Activated CD4-positive, alpha-beta T cell treated with anti-CD3 and anti-CD28 coated beads, Interleukin-2, amount 50 U/mL, for 4 hours (primary cell): ENCODE measurements at places on chromosomes 1 and 21.

- DNase-seq: no peak
These were observed 152.0 kb downstream of the ETS2 start for GRCh38 chr21:38957575-38958322.

DNA sequence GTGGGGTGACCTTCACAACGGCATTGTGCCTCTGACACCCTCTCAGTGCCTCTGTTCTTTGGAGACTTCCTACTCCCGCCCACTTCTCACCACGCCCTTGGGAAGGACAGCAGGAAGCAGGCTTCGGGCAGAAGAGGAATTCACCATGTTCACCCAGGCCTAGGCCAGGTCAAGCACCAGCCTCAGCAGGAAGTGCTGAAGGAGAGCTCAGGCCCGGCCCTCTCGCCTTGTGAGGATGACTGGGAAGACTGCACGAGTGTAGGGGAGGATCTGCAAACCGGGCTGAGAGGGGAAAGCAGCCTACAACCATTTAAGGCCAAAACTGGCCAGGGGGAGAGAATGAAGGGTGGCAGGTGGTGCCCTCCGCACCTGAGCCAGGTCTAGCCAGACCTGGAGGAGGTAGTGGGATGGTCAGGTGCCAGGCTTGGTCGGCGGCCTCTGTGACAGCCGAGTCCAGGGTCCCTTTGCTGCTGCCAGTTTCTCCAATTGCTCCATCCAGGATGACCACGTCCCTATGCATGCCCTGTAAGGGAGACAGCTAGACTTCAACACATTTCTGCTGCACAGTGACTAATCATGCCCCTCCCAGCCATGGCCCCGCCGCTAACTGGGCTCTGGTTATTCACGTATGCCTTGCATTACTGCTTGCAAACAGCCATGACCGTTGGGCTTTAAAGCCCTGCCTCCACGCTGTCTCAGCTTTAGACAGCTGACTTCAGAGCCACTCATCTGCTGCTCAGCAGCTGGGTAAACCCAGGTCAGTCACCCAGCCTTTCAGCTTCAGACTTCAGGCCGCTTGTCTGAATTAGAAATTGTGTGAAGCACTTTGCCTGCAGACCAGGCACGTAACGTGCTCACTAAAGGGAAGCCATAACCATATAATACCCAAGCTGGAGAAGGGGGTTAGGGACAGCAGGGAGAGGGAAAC, 8.9 kb downstream of the MRTO4 start:
- DNase-seq: no peak

DNA sequence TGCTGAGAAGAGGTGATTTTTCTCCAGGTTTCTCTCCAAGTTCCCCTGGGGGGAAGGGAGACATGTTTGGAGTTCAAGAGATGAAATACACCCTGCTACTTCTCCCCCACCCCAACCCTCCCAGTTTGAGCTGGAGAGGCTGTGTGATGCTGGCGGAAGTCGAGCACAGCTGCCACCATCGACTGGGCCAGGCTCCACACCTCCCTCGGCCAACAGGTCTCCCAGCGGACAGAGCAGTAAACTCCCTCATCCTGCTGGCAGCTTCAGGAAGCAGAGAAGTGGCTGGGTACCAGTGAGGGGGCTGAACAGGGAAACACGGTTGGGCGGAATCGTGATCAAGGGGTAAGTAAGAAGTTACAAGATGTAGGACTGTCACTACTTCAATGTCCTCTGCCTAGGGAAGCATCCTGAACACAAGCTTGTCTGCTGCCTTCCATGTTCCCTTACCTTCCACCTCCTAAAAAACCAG, 6.6 kb upstream of the NHLH1 start:
- no peak for DNase-seq

- DNase-seq: no peak
These were observed 37.6 kb downstream of the NRDC start for GRCh38 chr1:51840743-51841461.

DNA sequence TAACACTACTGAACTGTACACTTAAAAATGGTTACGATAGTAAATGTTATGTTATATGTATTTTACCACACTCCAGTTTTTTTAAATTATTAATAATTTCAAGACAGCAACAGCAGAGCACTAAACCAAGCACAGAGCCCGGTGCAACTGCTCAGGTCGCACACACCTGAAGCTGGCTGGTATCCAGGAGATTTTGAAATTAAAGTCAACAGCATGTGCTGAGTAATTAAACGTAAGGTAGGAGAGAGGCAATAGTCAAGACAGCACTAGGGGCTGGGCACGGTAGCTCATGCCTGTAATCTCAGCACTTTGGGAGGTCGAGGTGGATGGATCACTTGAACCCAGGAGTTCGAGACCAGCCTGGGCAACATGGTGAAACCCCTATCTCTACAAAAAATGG, 35.1 kb upstream of the SLC30A10 start:
- no peak for DNase-seq

DNA sequence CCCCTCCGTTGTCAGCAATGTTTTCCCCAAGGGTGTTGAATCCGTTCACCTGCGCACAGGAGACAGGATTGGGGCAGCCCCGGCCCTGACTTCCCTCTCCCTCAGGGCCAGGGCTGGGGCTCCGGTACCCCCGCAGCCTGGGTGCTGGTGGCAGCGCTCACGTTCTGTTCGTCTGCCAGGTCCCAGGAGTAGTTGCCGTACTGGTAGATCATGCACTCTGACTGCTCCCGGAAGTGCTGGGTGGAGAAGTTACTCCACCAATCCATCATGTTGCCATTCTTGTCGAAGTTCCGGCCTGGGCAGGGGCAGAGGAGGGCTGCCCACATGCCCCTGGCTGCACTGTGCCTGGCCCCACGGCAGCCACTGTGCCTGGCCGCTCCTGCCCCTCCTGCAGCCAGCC, 6.1 kb downstream of the PRXL2B start:
- DNase-seq: no peak

GRCh38 chr1:91754348-91754747, 131.6 kb downstream of the TGFBR3 start:
- DNase-seq: no peak

DNA sequence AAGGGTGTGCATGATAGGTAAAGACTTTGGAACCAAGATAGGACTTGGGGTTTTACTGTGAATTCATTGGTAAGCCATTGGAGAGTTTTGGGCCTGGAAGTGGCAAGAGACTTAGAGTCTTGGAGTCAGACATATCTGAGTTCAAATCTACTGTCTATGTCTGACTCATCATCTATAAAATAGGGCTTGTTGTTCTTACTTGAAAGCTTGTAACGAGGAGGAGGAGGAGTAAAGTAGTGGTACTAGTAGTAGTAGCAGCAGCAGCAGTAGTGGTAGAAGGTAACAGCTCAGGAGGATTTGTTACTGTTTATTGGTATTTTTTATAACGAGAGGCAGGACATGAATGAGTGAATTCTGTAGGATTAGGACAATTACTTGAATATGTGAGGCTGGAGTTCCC, 62.7 kb downstream of the CACHD1 start:
- no peak for DNase-seq

- no peak for DNase-seq
These were observed 35.8 kb downstream of the CRYAA start for GRCh38 chr21:43204638-43205037.

DNA sequence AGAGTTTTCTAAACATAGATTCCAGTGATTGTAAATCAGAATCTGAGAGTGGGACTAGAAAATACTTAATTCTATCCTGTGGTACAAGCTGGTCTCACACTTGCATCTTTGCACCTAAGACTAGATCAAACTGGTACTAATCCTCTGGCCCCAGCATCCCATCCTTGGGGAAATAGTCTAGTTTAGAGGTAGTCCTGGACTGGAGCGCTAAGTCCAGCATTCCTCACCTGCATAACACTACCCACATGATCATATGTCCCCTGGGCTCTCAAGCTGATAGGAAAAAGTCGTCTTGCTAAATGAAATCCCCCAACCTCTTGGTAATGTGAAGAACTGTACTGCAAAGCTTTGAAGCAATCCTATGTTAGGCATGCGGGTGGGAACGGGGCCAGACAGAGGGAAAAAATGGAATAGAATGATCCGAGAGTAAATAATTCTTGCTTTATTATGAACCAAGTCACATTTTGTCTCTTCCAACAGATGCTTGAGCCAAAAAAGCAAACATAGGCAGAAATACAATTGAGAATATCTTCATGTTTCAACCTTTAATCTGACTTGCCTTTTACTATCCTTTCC, 4.8 kb downstream of the COX20 start:
- no peak for DNase-seq

- no peak for DNase-seq
These were observed 108.8 kb downstream of the TGFBR3 start for GRCh38 chr1:91777196-91777595.
